OCI-M1 (cell line): ENCODE measurements at places on chromosomes 4 and X.

GRCh38 chr4:20474119-20474518, 222.4 kb downstream of the SLIT2 start:
- peak; percentile 40 for DNase-seq

GRCh38 chr4:55435141-55435841, 39.5 kb downstream of the TMEM165 start:
- no peak for DNase-seq

- DNase-seq, result no peak
These were observed 724.3 kb downstream of the ARAP2 start for GRCh38 chr4:35520059-35520458.

DNA sequence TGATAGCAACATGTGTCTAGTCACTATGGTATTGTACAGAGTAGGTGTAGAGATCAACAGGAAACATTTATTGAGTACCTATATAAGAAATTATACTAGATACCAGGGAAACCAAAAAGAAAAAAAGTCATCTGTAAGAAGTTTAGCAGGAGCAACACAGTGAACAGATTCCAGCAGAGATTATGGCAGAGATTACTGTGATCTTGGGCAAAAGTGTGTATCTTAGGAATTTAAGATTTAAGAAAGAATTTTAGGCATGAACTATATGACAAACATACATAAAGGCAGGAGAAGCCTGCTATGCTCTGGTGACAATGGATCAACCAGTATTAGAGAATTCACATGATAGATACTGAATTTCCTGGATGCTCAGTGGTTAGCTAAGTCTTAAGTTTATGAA, 37.9 kb downstream of the SNCA start:
- DNase-seq, result no peak

DNA sequence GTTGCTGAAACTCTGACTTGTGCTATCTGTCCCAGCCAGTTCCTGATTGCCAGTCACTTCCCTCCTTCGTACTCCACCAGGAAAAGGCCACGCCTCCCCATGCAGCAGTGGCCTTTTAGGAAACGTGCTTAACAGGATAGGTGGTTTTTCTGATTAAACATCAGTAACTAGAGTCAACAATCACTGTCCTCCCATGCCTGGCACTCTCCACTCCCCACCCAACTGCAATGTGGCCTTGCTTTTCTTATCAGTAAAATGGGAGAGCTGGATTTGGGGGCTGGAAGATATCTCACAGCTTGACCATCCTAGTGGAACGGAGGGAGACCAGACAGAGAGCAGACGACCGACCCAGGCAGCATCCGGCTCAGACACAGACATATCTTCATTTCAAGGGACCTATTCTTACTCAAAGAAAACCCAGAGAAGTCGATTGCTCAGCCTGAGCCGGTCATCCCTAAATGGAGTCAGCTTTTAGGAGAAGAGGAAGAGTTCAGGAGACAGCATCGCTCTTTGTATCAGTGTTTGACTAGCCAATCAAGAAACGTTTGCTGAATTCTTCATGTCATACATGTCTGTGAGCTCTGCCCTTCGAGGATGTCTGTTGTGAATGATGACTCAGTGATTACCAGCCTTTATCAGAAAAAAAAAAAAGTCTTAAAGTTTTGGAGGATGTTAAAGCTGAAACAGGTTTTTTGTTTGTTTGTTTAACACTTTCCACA, 12.7 kb upstream of the UBA6 start:
- DNase-seq, result peak; percentile 80

DNA sequence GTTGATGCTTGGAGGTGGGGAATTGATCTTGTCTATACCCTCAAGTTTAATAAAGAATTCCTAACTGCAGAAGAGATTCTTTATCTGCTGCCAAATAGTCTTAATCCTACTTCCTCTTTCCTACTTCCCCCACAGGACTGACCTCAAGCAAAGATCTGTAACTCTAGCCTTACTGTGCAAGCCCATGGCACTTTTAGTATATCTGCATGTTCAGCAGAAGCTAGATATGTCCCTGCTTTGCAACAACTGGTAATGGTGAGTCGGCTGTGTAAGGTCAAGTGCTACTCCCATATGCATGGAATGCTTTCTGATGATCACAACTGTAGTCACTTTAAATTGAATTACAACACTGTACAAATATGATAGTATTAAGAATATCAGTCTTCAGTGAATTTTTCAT, 26.3 kb upstream of the PDS5A start:
- peak; percentile 93 for DNase-seq

DNA sequence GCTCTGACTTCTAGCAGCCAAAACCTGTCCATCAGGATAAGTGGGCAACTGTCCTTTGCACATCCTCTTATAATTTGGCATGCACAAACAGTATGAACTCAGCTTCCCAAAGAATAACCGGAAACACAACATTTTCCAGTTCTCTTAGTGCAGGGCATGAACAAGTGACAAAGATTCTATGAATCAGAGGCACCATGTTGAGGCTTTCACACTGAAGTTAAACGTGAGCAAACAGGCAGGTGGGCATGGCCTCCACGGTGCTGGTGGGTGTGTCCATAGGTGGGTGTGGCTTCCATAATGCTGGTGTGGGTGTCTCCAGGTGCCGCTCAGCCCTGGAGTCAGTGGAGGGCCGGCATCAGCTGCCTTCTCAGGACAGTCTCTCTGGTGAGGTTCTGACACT, 196.5 kb downstream of the SMIM20 start:
- no peak for DNase-seq

GRCh38 chr4:17165286-17165685, 266.8 kb upstream of the LDB2 start:
- DNase-seq, result no peak

DNA sequence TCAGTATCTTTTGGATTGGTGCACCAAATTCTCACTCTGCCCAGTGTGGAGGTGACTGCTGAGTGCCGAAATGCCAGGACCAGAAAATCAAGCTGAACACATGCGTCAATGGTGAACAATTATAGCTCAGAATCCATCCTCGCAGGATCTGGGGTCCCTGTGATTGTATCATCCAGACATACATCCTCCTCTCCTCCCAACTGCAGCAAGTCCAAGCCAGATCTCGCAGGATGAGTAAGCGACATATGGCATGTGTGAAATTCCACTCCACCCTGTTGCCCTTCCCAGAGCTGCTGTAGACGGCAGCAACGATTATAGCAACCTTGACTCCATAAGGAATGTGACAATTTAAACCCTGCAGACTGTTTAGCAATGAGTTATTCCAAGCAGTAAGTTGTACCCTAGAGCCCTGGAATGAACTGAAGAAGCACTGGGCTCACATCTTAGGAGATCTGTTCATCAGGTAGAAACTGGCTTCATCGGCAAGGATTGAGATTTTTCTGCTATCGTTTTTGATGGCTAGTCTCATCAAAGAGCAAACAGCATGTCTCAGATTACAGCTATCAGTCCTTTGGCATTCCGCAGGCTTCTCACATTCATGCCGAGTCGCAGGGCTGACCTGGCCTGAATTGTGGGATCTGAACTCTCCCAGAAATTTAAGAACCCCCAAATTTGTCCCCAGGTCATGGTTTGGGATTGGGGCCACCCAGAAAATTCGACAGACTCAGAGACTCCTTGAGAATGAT, 35.5 kb upstream of the SORBS2 start:
- no peak for DNase-seq
